ENCODE measurements at places on chromosomes 16 and 17.

- DNase-seq: no peak
Observed at GRCh38 chr17:42180922-42181850, at the start of gene KCNH4. Gene KCNH4 (minus strand): TSS chr17:42181142. CDS start chr17:42180945, 197 bp downstream.

DNA sequence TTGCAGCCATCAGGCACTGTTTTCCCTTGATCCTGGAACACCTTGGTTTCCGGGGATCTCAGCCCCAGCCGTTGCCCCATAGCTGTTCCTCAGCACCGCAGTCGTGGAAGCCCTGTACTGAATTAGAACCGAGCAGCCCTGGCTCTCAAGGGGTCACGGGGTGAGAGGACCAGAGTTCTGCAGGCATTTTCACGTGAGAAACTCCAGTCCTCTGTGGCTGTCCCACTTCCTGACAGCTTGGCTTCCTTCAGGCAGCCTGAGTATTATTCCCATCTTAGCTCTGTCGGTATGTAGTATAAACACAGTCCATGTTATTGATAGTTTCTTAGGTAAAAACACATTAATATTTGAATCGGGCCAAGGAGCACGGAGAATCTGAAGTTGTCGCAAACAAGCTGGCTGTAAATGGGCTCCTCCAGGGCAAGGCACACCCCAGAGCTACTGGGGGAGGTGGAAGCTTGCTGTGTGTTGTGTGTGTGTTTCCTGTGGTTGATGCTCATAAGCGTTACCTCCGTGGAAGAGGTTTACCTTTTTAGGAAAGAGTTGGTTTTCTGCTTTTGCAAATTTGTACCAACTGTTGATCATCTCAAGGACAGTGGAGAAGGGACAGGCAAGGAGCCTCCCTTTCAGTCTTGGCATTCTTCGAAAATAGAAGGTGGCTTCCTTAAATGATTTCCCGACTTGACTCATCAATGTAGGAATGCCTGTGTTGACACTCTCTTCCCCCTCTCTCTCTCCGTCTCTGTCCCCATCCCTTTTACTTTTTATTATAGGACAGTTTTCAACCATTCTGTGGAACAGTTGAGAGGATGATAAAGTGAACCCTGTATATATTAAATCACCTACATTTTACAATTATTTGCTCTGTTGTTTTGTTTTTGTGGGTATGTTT lies 208.9 kb upstream of the CHMP6 start:
- no peak for DNase-seq

DNA sequence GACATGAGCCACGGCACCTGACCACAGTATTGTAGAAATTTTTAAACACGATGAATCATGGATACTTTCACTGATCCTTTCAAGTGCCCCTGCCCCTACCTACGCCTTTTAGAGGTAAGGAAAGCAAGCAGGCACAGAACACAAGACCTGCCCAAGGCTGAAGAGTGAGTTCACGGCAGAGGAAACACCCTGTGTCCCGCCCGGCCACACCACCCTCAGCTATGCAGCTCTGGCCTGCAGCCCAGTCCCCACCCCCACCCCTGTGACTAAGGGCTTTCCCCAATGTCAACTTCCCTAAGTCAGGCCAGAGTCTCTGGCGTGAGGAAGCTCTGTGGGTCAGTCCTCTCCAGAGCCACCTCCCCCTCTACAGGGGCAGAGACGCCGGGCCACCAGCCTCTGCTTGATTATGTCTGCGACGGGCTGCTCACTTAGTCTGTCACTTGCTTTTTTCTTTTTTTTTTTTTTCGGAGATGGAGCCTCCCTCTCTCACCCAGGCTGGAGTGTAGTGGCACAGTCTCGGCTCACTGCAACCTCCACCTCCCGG lies 8.4 kb downstream of the SLC16A5 start:
- peak; percentile 83 for DNase-seq

DNA sequence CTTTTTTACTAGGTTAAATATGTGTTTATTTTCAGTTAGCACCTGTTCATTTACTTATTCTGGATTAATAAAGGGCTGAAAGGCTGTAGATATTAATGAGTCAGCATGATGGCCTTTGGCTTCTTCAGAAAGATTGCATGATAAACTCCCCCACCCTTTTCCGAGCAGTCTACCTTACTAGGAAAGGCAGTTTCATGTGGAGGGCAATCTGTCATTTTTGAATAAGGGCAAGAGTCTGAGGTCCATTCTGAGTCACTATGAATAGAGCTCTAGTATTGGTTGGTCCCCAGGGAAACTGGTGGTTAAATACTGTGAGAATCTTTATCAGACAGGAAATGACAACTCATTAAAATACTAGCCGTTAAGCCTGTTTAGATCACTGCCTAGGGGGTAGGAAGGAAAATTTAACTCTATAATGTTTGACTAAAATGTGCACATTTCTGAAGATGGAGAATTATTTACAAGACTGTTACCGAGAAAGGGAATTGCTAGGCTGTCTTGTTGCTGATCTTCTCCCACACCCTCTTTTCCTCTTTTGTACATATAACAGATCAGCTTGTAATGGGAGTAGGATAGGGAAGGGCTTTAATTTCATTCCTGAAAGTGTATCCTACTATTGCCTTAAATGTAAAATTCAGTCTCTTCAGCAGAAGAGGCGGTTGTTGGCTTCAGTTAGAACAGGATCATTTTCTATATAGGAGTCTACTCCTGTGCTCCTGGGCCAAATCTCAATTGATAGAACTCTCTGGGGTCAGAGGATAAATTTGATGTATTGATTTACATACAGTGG lies 63.3 kb downstream of the TUBD1 start:
- no peak for DNase-seq

DNA sequence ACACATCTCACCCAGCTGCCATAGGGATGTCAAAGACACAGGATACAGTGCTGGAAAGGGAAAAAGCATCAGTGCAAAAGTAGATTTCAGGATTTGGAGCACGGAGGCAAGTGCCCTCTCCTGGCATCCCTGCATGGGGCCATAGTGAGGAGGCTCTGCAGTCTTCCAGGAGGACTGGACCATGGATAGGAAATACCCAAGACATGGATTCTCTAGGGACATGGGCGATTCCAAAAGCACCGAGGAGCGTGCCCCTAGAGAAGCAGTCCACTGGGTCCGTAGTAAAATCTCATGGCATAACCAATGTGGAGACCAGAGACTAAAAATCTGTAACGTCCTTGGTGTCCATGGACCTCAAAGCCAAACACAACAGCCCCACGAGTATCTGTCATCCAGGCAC lies 818.2 kb downstream of the KCNJ18 start:
- DNase-seq: no peak

- no peak for DNase-seq
Observed at GRCh38 chr17:75110234-75110937, 617 bp downstream of the ARMC7 start.

DNA sequence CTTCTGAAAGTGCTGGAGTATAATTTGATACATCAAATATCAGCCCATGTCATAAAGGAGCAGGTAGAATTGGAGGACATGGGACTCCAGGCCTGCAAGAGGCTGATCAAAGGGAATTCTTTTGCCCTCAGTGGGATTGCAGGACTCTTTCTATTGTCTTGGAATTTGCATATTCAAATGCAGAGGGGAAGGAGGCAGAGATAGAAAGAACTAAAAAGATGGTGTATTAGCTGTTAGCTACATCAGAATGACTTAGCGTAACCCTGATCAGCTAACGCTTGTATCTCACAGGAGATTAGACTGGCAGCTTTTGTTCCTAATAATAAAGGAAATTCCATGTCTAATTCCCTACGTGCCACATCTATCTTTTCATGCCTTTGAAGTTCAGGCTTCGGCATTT lies 1014.7 kb upstream of the RBFOX1 start:
- no peak for DNase-seq

DNA sequence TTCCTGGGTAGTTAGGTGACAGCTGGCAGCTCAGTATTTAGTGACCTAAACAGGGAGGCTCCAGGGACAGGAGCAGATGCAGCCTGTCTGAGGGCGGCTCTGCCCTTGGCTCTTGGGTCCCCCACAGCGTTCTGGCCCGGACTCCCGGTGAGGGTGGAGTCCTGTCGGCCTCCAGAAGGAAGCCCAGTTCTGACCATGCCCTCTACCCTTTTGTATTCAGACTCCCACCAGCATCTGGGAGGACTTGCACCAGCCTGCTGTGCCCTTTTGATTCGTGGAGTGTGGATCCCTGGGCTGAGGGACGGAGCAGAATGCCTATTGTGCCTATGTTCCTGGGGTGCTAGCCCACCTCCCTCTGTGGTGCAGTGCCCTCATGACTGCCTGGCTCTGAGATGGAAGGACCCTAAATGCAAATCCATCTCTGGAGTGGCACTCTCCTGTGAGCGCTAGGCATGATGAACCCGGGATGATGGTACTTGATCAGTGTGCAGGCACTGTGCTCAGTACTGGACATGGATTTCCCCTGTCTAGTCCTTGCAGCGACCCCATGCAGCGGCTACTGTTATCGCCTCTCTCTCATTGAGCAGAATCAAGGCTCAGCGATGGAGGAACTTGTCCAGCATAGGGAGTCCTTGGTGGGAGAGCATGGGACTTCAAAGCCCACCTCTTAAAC lies 123.1 kb downstream of the SNX29 start:
- no peak for DNase-seq

DNA sequence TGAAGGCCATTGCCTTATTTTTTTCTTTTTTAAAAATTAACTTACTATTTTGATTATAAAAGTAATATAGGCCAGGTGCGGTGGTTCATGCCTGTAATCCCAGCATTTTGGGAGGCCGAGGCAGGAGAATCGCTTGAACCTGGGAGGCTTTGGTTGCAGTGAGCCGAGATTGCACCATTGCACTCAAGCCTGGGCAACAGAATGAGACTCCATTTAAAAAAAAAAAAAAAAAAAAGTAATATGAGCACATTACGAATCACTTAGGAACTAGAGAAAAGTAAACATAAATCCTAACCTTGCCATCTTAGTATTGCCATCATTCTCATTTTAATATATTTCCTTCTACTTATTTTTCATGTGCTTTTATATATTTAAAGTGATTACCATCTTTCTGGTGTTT lies 12.9 kb upstream of the TACO1 start:
- DNase-seq: no peak

DNA sequence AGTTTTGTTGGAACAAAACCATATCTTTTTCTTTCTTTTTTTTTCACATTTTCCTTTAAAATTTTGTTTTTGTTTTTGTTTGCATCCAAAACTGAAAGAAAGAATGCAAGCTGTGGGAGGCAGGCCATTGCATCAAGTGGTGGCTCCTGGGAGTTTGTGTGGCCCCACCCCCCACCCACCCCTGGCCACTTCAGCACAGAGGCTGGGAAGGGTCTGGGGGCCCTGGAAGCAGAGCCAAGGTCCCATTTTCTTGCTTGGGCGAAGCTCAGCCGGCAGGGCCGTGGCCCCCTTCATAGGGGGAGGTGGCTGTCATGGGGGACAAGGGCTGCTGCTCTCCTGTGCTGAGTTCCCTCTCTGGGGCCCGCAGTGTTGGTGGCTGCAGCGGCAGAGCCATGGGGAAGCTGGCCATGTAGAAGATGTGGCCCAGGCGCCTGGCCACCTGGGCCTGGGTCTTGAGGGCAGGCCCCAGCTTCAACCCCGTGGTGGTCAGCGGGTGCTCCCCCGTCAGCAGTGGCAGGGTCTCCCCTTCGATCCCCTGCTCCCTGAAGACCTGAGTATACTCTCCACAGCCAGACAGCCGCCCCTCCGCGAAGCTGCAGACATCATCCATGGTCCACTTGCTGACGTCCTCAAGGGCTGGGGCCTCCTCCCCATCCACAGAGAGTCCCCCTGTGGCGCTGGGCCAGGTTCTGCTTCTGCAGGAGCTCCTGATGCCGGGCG lies 19.8 kb downstream of the PAFAH1B1 start:
- DNase-seq: no peak

GRCh38 chr17:8480011-8480976 lies 44.6 kb downstream of the NDEL1 start:
- DNase-seq: no peak

- no peak for DNase-seq
Observed at GRCh38 chr16:82439678-82440293, 187.0 kb upstream of the CDH13 start.

DNA sequence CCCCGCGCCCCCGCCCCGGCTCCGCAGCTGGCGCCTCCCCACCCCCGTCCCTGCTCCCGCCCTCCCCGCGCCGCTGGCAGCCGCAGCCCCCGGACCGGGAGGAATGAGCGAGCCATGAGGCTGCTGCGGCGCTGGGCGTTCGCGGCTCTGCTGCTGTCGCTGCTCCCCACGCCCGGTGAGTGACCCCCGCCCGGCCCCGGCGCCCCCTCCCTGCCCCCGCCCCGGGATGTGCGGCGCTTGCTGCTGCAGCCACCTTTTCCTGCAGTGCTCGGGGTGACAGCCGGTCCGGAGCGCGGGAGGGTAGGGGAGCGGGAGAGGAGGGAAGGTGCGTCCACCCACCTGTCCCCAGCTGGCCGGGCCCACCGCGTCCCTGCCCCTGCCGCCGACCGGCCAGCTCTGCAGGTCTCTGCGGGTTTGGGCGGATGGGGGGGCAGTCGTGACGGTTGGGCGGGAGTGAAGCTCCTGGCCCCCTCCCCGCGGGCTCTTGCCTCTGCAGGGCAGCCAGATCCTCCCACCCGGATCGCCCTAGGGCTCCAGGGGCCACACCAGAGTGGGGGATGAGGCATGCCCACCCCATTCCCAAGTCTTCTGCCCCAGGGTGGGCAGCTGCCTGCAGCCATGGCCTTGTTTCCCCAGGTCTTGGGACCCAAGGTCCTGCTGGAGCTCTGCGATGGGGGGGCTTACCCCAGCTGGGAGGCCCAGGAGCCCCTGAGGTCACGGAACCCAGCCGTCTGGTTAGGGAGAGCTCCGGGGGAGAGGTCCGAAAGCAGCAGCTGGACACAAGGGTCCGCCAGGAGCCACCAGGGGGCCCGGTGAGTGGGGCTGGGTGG lies 513 bp downstream of the ADAM11 start:
- no peak for DNase-seq

DNA sequence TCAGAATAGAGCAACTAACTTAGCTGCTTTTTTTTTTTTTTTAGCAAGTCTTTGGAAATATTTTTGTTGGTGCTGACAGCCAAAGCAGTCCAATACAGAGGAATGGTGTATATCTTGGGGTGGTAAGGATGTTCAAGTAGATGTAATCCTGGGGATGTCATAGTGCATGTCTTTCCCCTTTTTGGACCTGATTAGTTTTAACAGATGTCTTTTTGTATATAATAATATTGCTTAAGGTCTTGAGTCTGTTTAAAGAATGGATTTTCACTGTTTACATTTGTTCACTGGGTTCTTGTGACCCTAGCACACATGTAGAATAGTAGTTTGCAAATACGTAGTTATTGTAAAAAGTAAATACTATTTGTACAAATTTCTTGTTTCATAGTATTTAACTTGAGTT lies 7.9 kb downstream of the TAF15 start:
- DNase-seq: no peak

DNA sequence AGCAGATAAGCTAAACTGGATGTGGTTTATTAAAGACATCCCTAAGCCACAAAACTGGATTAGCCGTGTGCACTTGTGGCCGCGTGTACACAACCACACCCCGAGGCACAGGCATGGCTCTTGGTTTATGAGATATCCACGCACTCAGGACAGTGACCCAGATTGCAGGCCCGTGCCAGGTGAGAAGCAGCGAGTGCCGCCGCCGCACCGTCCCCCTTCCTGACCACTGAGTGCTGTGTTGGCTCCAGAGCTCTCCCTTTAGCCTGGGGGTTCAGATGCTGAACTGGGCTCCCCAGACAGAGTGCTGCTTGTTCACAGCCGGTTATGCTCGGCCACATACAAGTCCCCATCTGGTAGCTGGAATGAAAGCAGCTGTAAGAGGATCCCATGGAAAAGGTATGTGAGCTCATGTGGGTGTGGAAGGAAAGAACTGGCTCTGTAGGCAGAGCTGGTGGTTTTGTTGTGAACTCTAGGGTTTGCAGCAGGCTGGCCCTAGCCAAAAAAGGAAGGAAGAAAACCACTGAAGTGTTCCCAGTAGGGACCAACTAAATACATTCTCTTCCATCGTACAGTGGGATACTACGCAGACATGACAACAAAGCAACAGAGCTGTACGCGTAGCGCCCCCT lies 29.5 kb downstream of the KNOP1 start:
- peak; percentile 47 for DNase-seq

- DNase-seq: no peak
Observed at GRCh38 chr17:17572010-17572785, 19.3 kb downstream of the PEMT start.

Data from breast epithelium (tissue), 4 donors.